ENCODE measurements at places on chromosomes 3 and 15.

- no peak for DNase-seq
Measured at GRCh38 chr3:4730719-4731118, 237.6 kb downstream of the ITPR1 start.

DNA sequence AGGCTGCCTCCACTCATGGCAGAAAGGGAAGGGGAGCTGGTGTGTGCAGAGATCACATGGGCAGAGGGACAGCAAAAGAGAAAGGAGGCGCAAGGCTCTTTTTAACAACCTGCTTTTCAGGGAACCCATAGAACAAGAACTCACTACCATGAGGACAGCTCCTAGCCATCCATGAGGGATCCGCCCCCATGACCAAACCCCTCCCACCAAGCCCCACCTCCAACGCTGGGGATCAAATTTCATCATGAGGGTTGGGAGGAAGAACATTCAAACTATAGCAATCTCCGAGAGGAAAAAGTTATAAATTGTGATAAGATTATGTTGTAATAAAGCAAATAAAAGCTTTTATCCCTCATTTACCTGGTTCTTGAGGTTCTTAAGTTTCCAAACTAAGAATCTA, 84.7 kb upstream of the LMCD1 start:
- no peak for DNase-seq

GRCh38 chr3:45546716-45547701, 47.5 kb upstream of the LIMD1 start:
- DNase-seq: no peak

DNA sequence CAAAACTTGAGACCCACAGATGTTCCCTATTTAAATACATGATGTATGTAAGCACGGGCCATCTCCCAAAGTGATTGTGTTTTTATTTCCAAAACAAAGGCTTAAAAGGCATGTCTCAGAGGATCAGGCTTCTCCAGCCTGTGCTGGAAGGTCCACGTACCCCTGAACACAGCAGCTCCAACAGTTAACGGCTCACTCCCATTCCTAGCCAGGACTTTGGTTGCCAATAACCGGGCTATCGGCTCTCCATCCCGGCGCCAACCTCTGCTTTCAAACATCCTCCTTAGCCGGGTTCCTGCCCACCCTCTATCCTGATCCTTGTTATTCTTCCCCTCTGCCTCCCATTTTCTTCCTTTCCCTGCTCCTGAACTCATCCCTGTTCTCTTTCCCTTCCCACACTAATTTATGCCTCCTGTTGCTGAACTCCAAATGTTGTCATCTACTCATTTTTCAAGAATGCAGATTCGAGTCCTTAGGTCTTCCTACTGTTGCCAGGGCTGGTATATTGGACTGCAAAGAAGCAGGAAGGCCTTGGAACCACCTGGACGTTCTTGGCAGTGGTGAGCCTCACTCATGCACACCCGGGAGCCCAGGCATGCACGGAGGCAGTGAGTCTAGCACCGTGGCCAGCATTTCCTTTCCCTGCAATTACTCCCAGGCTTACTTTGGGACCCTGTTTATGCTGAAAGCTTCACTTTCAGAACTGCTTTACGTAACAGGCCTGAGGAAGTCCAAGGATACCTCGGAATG, 128.4 kb upstream of the RAD18 start:
- DNase-seq: no peak

GRCh38 chr15:28260722-28261121, 61.3 kb downstream of the HERC2 start:
- DNase-seq: no peak

GRCh38 chr3:129254536-129255230, 5.3 kb downstream of the COPG1 start:
- DNase-seq: no peak

DNA sequence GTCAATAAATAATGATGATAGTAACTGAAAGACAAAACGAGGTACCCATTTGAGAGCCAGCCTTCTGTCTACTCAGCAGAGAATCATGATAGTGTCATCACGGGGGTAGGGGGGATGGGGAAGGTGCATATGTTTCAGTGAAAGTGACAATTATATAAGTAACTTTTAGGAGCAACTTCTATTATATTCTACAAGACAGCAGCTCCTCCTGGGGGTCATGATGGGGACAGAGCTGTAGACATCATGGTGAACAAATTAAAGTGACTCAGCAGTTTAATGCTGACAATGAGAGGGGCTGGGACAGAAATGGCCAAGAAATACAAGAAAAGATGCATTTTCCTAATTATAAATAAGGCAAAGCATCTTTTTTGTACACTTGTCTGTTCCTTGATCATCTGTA, 11.8 kb downstream of the CAPN3 start:
- no peak for DNase-seq

GRCh38 chr15:28169366-28169765, 70.3 kb upstream of the OCA2 start:
- no peak for DNase-seq

- DNase-seq: no peak
Measured at GRCh38 chr3:105615814-105616213, 249.1 kb downstream of the ALCAM start.

GRCh38 chr3:12741209-12741608, 17.9 kb downstream of the TMEM40 start:
- no peak for DNase-seq

DNA sequence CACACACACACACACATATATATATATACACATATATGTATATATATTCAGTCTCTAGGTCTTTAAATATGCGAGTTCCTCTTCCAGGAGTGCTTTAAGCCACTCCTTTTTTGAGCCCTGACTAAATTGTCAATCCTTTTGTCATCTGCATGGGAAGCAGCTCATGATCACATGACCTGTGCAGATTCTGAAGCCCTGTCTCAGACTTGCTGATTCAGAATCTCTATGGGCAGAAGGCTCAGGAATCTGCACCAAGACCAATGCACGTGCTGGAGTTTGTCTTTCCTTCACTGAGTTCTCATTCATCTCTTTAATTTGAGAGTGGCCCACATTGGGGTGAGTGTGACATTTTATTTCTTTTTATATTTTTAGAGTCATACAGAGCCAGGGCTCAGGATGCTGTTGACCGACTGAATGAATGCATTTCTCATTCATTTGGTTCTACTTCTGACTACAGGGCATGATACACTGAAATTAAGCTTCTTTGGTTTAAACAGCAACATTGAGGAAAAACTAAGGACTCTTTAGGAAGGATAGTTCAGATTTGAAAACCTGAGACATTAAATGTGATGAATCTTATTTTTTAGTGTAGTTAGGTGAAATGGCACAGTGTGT, 307.5 kb downstream of the EDEM1 start:
- no peak for DNase-seq

DNA sequence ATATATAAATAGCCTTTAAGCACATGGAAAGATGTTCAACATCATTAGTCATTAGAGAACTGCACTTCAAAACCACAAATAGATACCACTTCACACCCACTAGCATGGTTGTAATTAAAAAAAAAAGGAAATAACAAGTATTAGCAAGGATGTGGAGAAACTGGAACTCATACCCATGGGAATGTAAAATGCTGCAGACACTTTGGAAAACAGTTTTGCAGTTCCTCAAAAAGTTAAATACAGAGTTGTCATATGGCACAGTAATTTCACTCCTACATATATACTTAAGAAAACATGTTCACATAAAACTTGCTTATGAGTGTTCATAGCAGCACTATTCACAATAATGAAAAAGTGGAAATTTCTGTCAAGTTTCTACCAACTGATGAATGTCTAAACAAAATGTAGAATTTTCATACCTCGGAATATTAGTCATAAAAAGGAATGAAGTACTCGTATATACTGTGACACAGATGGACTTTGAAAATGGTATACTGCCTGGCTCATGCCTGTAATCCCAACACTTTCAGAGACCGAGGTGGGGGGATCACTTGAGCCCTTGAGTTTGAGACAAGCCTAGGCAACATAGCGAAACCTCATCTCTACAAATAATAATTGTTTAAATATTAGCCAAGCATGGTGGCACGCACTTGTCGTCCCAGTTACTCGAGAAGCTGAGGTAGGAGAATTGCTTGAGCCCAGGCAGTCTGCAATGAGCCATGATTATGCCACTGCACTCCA, 28.1 kb downstream of the BCL2A1 start:
- DNase-seq: no peak

DNA sequence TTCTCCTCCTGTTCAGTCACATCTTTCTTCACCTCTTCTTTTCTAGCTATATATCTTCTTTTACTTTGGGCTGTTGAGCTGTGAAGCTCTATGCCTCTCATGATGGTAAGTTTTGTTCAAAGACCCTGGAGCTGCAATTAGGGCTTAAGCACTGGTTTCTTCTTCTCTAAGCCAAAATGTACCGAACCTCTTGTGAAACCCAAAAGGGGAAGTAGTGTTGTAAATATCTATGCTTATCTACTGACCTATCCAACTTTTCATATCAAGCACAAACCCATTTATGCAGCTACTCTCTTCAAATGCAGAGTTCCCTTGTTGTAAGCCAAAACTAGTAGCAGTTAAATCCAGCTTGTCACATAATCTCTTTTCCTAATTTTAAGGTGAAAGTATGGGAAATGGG, 123.6 kb upstream of the CD96 start:
- no peak for DNase-seq

DNA sequence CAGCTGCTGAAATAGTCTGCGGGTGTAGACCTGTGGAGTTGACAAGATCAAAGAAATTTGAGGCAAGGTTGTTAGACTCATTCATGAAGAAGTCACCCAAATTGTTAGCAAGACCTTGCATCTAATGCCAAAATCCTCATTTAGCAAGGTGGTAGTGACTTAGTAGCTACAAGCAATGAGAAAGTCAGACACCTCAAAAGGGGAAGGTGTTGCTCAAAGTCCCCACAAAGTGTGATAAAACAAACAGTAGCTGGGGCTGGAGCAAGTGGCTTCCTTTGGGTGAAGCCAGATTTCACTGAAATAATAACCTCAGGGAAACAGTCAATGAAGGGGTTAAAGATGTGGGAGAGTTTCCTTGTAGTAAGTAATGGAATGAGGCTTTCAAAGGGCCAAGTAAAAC, 44.9 kb downstream of the CD86 start:
- DNase-seq: no peak
